Dermis blood vessel endothelial cell (primary cell): ENCODE measurements at places on chromosomes 12 and 14. TPM values are rescaled to one million over a fixed set of nuclear protein-coding genes. Genes with fewer than 3 reads are reported as not detected.

TM9SF1 gene
- 63.5 and 82.5 TPM in 2 replicates for total RNA-seq

DLGAP5 gene
- total RNA-seq, result 11.6 and 78.0 TPM in 2 replicates

PLA2G1B gene
- not detected in 2 replicates for total RNA-seq

SERPINA9 gene
- total RNA-seq, result not detected in 2 replicates

CLEC1B gene
- total RNA-seq, result not detected in 2 replicates

TCL1B gene
- not detected in 2 replicates for total RNA-seq

KIF5A gene
- total RNA-seq, result 0.09 and 0.17 TPM in 2 replicates

E2F7 gene
- 7.3 and 13.4 TPM in 2 replicates for total RNA-seq

ERBB3 gene
- total RNA-seq, result 0.34 and 0.88 TPM in 2 replicates

ACRBP gene
- 0.42 and 1.5 TPM in 2 replicates for total RNA-seq

TIMM9 gene
- total RNA-seq, result 17.0 and 17.5 TPM in 2 replicates

PAPLN gene
- 30.6 and 60.1 TPM in 2 replicates for total RNA-seq

CCDC60 gene
- total RNA-seq, result not detected in 2 replicates

MSI1 gene
- not detected in 2 replicates for total RNA-seq

IL22 gene
- total RNA-seq, result not detected in 2 replicates

TSHR gene
- total RNA-seq, result not detected in 2 replicates

SERPINA1 gene
- 0.23 and 0.51 TPM in 2 replicates for total RNA-seq

CCDC175 gene
- total RNA-seq, result not detected in 2 replicates

SAMD15 gene
- 0.88 and 1.0 TPM in 2 replicates for total RNA-seq

GYS2 gene
- total RNA-seq, result not detected in 2 replicates

TMEM233 gene
- total RNA-seq, result 0.23 and 0.34 TPM in 2 replicates

APOF gene
- total RNA-seq, result not detected in 2 replicates

CLEC4D gene
- total RNA-seq, result not detected in 2 replicates

WSCD2 gene
- total RNA-seq, result not detected in 2 replicates

ARMH4 gene
- 1.5 and 2.0 TPM in 2 replicates for total RNA-seq

IGF1 gene
- 0.34 and 1.0 TPM in 2 replicates for total RNA-seq

TAS2R7 gene
- total RNA-seq, result not detected in 2 replicates

GSG1 gene
- total RNA-seq, result not detected in 2 replicates

ALDH1L2 gene
- total RNA-seq, result 0.65 and 1.2 TPM in 2 replicates

TMPRSS12 gene
- not detected in 2 replicates for total RNA-seq

IL31 gene
- total RNA-seq, result not detected in 2 replicates

BDKRB1 gene
- total RNA-seq, result not detected in 2 replicates

ART4 gene
- 53.1 and 55.7 TPM in 2 replicates for total RNA-seq

NGB gene
- 0.05 TPM in 1 of 2 replicates, not detected in the other for total RNA-seq

NKX2-1 gene
- total RNA-seq, result not detected in 2 replicates

BHLHE41 gene
- total RNA-seq, result 0.14 and 0.85 TPM in 2 replicates

TAS2R30 gene
- total RNA-seq, result 3.9 and 6.8 TPM in 2 replicates

FANCM gene
- total RNA-seq, result 9.0 and 12.5 TPM in 2 replicates

INSM2 gene
- not detected in 2 replicates for total RNA-seq

FGF23 gene
- total RNA-seq, result not detected in 2 replicates

DHRS1 gene
- total RNA-seq, result 10.6 and 16.7 TPM in 2 replicates

ACSM4 gene
- total RNA-seq, result not detected in 2 replicates

ADAMTS20 gene
- total RNA-seq, result not detected in 2 replicates

BLOC1S1 gene
- 55.8 and 61.2 TPM in 2 replicates for total RNA-seq

HOTAIR gene
- total RNA-seq, result not detected in 2 replicates

GCH1 gene
- 10.4 and 13.4 TPM in 2 replicates for total RNA-seq

FBRSL1 gene
- total RNA-seq, result 4.4 and 4.8 TPM in 2 replicates

SLC39A2 gene
- total RNA-seq, result not detected in 2 replicates
